Gastrocnemius medialis (tissue), 4 donors: ENCODE measurements at places on chromosomes 6 and 20. TPM values are rescaled to one million over a fixed set of nuclear protein-coding genes. Genes with fewer than 3 reads are reported as not detected.

GRCh38 chr6:91088515-91088914 is 501.6 kb upstream of the MAP3K7 start:
- DNase-seq: no peak

ESR1 gene
- total RNA-seq: 0.61 TPM

DNA sequence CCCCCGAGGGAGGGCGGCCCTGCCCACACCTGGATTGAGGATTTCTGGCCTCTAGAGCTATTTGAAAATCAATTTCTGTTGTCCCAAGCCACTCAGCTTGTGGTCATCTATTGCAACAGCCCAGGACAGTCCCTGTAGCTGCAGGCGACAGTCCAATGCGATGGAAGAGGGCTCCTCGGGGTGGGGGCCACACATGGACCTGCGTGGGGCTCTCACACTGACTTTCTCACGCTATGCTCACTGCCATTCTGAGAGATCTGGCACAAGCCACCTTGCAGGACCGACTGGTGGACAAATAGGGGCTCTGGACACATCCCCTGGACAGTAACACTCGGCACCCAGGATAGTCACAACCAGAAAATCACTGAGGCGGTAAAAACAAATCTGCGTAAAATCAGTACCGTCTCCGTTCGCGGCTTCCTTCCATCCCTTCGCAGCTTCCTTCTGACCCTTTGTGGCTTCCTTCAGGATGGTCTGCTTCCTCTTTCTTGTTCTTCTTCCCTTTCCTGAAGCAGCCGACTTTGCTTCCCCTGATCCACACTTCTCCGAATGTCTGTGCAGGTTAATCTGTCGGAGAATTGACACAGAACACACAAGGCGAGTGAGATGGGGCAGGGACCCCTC is 21.8 kb downstream of the CTCFL start:
- no peak for DNase-seq

DNA sequence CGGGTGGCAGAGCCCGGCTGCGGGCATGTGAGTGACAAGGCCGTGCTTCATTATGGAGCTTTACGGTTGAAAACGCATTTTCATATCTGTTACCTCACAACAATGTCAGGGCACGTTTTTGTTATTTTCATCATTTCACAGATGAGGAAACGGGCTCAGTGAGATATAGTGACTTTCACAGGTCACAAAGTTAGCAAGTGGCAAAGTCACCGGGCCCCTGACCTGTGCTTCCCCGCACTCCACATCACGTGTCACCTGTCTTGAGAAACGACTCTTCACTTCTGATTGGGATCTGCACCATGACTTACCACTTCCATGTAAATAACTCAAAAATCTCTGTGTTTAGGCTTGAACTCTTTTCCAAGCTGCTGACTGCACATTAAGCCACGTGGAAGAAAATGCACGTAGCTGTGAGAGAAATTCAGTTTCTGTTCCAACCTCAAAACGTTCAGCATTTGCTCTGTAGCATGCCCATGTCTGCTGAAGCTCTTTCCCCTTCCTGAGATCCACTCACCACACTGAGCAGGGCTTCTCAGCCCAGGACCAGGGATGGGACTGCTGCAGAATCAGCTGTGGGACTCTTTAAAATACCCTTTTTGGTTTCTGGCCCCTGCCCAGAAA is 107.2 kb downstream of the ARMC2 start:
- DNase-seq: no peak

POM121L2 gene
- not detected for total RNA-seq

GRCh38 chr6:152634773-152635172 is 2.4 kb downstream of the SYNE1 start:
- no peak for DNase-seq

GRCh38 chr20:48736231-48736630 is 91.6 kb downstream of the PREX1 start:
- DNase-seq: no peak

GRCh38 chr6:16767765-16768476 is 6.7 kb upstream of the ATXN1 start:
- DNase-seq: no peak

SLC17A3 gene
- total RNA-seq: not detected

DNA sequence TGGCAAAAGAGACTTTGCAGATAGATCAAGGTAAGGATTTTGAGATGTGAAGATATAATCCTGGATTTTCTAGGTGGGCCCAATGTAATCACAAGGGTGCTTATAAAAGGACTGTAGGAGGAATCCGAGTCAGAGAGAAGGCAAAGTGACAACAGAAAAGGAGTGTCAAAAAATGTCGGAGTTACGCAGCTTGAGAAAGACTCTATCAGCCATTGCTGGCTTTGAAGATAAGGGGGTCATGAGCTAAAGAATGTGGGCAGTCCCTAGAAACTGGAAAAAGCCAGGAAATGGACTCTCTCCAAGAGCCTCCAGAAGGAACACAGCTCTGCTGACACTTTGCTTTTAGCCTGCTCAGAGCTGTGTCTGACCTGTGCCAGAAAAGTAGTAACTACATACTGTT is 8.7 kb upstream of the RWDD1 start:
- no peak for DNase-seq

ZNF391 gene
- total RNA-seq: 0.10 TPM

DNA sequence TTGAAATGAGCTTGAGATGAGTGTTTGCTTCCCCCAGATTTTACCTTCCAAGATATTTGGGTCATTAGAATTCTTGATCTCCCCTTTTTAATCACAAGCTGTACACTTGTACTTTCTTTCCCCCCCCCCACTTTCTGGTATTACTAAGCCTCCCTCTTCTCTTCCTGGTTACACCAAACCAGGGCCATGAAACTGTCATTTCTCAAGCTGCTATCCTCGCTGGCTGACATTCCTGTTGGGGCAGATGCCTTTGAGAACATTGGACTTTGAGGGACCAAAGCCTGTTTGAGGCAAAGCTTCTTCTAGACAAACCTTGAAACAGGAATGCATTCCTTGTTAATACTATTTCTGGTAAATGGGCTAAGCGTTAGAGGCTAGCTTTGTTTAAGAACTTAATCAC is 32.3 kb upstream of the MAP3K7 start:
- DNase-seq: no peak

DNA sequence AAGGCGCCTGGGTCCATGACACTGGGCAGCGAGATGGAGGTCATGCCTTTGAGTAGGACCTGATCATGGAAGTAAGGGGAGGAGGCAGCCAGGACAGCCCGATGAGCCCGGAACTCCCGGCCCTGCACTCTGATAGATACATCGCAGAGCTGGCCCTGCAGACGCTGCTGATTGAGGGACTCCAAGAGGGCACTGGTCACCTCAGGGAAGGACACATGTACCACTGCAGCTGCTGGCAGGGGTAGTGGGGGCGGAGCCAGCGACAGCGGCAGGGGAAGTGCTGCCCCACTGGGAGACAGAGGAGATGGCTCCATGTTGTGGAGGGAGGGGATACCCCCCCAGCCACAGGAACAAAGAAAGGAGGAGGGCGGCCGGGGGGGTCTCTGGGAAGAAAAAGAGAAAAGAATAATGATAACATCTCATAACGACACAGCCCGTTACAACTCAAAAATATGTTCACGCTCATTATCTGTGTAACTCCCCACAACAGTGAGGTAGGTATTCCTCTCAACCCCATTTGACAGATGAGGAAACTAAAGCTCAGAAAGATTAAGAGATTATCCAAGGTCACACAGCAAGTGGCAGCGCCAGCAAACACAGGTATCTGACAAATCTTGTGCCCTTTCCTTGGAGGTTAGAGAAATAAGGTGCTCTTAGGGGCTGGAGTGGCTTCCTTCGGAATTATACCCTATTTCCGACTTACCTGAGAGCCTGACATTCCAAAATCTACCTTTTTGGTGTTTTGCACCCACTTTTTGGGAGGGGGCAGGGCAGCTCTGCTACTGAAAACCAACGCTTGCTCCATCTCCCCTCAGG is 733 bp downstream of the ZBTB22 start:
- peak; percentile 50 for DNase-seq

GRCh38 chr6:126033696-126034095 is 47.4 kb downstream of the TRMT11 start:
- DNase-seq: no peak

BPIFB2 gene
- not detected for total RNA-seq

DNA sequence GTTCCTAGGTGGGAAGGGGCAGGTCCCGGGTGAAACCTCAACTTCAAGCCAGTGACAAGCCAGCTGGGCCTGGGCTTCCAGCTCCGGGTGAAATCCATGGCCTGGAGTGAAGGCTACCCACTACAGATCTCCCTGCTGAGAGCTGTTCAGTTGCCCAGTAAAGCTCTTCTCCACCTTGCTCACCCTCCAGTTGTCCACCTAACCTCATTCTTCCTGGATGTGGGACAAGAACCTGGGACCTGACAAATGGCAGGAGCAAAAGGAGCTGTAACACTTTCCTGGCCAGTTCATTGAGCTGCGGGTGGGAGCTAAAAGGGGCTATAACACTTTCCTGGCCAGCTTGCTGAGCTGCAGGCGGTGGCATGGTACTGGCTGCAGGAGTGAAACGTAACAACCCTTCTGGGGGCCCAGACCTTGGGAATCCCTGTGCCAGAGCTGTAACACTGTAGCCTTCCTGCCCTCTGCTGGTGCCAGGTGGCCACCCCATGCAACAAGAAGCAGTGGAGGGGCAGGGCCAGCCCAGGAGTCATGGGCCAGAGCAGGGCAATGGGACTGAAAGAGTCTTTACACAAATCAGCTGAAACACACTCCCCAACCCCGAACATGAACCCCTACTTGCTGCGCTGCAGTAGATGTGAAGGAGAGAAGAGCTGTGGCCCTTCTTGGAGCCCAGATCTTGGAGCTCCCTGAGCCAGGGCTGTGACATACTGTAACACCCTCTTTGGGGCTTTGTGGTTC is 3.6 kb upstream of the HINT3 start:
- no peak for DNase-seq

SAPCD1 gene
- total RNA-seq: not detected

- DNase-seq: no peak
Measured at GRCh38 chr20:12928755-12929401, 79.9 kb upstream of the SPTLC3 start.

CST7 gene
- total RNA-seq: not detected

DNA sequence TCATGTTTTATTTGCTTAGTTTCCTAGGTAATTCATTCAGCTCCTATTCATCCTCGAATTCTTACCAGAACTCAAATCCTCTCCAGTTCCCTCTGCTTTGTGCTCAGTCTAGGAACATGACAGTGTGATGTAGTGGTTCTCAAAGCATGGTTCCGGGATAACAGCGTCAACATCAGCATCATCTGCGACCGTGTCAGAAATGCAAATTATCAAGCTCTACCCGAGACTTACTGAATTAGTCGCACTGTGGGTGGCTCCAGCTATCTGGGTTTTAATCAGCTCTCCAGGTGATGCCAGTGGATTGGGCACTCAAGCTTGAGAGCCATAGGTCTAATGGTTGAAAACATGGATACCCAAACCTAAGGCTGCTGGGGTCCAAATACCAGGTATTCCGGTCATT is 7.7 kb upstream of the STK35 start:
- DNase-seq: no peak

- DNase-seq: no peak
Measured at GRCh38 chr6:132491303-132491702, 21.6 kb downstream of the STX7 start.

DNA sequence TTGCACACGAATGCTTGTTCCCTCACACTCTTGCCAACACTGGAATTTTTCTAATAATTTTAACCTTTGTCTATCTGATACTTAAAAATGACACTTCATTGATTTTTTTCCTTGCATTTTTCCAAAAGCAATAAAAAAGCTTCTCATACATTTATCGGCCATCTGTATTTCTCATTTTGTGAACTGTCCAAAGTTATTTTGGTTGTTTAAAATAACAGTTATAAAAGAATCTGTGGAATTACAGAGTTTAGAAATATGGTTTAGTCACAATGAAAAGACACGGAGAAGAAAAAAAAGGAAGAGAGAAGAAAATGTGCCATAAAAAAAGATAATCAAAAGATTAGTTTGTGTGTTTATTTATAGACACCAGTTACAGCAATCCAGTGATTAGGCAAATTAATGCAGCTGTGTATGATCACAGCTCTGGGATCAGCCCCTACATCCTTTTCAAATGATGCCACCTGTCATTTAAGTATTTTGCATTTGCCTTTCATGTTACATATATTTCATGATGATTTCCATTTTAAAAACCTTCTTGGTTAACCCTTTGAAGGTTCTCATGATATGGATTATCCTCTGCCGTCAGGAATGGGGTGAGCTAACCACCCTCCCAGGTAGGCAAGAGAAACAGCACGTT is 171.7 kb downstream of the BACH2 start:
- DNase-seq: no peak

GRCh38 chr6:151004383-151005024 is 139.0 kb downstream of the MTHFD1L start:
- DNase-seq: no peak

GRCh38 chr6:106146852-106147351 is 60.8 kb downstream of the PRDM1 start:
- no peak for DNase-seq

FAM83D gene
- total RNA-seq: not detected

APOBEC2 gene
- 115 TPM for total RNA-seq

LY6G6C gene
- not detected for total RNA-seq

DNA sequence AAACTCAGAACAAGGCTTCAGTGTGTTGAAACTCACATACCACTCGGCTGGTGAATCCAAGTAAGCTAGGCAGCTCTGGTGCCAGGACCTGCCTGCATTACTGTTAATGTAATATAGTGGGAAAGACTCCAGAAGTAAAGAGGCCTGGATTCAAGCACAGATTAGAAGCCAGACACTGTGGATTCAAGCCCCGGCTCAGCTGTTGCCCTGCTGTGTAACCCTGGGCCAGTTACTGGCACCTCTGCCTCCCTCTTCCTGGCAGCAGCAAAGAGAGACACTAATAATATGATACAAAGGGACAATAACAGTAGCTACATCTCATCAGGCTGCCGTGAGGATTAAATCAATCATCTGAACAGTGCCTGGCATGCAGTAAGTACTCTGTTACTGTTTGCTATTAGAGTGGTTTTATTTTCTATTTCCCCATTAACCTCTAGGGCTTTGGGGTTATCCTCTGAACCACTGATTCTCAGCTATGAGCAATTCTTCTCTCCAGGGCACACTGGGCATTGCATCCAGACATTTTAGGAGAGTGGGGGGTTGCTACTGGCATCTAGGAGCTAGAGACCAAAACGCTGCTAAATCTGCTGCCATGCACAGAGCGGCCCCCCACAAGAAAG is 92.9 kb downstream of the ZMYND8 start:
- DNase-seq: peak; percentile 69

DNA sequence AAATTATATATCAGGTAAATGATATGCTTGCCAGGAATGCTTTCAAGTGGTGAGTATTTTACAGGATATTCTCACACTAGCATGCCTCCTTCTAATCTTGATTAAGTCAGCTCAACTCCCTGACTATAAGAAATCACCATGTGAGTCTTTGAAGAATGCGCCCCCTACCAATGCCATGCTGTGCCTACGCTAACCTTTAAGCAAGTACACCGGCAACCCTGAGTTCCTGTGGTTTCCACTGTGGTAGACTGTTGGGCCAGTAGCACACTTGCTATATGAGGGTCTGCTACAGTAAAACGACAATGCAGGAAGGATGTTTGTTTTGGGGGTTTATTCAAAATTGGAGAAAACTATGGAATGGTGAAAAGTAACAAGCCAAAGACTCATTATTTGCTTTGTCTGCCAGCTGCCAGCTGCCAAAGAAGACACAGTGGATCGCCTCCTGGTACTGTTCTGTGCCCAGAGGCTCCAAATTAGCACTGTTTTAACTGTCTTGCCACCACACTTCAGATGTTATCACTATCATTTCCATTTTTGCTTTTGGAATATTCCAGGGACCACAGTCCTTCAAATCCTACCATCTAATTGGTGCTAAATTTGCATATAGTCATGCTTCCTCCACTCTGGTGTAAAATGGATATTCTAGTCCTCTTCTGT is 333.5 kb downstream of the RNGTT start:
- DNase-seq: no peak

- DNase-seq: no peak
Measured at GRCh38 chr20:11364736-11365135, 553.0 kb upstream of the BTBD3 start.

- DNase-seq: no peak
Measured at GRCh38 chr6:166673309-166673708, 46.3 kb upstream of the RPS6KA2 start.
